HT-29 (cell line): ENCODE measurements at places on chromosomes 3 and 15.

DNA sequence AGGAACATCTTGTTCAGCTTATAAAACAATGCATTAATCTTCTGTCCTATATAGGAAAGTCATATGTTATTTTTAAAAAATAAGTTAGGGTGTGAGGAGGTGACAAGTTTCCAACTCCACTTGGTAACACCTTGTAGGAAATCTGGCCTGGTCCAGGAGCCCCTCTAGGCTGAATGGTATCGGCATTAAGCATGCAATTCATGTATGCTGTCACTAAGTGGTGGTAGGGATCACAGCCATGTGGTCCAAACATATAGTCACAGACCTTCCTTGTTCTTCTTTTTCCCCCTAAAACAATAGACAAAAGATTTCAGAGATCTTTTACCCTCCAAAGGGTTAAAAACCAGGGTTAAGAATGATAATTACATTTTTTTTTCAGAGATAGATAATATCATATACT, 4.2 kb upstream of the APBA2 start:
- DNase-seq = no peak

- DNase-seq = no peak
Measured at GRCh38 chr3:135238871-135239614, 444.0 kb downstream of the EPHB1 start.

GRCh38 chr3:52494886-52495495, at the start of gene STAB1:
STAB1 (plus strand) TSS chr3:52495338; CDS start chr3:52495414, 76 bp downstream.
- no peak for DNase-seq

DNA sequence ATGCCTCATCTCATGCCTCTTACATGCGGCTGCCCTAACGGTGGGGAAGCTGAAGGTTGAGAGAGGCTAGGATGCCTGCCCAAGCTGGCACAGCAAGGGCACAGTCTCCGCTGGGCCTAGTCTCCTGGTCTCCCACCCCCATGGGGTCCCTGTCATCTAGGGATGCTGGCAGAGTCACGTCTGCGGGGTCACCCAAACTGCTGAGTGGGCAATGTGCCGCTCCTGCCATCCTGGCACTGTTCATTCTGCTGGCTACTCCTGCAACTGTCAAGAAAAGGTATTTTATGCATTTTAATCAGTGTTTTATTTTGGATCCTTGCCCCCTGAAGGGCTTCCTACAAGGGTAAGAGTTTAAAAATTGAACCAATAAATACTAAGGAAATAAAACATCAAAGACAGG, 12.8 kb downstream of the LINGO1 start:
- DNase-seq = no peak

- DNase-seq = no peak
Measured at GRCh38 chr15:90581771-90582352, 52.1 kb downstream of the CRTC3 start.

DNA sequence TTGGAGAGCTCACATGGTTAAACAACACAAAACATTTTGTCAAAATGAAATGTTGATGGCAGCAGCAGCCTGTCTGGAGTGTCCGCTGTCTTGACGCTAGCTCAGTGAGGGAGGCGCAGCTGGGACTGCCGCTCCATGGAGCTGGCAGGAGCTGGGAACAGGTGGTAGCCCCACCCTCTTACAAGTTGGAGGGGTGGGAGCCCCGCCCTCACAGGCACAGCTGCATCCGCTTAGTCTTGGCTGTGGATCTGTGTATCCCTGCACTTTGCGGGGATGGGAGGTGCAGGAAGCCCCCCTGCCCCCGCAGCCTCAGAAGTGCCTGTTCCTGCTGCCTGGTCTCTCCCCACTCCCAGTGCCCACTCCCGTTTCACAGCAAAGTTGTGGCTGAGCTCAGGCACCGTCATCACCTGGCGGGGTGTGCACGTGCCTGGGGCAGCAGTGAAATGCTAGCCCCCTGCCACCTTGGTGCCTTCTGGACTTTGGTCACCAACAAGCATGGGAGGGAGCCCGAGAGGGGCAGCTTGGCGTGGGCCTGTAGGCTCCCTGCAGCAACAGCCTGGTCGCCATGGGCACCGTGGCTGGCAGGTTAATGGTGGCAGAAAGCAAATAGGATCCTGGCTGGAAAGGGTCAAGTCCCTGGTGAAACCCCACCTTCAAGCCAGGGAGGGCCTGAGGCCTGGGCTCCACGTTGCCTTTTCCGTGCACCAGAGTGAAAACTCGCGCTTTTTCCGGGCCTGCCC, 53.8 kb upstream of the CADM2 start:
- DNase-seq = no peak

DNA sequence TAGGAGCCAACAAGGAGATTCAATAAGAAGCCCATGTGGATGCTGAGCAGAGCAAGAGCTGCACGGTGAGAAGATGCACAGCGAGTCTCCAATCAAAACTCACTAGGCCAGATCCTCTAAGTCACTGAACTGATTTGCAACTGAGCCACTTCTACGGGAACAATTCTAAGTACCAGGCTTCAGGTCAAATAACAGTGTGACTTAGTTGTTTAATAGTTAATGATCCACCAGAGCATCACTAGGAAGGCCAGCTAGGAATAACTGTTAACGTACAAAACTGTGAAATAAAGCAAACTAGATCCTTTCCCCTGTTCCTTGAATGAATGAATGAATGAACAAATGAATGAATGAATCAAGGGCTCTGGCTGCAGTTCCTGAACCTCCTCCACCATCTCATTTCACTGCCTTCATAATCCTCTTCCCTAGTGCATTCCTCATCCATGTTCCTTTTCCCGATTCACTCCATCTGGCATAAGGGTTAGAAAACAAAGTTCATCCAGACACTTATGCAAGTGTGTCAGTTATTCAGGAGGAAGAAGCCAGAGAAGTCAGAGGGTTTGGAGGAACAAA, 59.7 kb downstream of the ATP8B4 start:
- DNase-seq = no peak

DNA sequence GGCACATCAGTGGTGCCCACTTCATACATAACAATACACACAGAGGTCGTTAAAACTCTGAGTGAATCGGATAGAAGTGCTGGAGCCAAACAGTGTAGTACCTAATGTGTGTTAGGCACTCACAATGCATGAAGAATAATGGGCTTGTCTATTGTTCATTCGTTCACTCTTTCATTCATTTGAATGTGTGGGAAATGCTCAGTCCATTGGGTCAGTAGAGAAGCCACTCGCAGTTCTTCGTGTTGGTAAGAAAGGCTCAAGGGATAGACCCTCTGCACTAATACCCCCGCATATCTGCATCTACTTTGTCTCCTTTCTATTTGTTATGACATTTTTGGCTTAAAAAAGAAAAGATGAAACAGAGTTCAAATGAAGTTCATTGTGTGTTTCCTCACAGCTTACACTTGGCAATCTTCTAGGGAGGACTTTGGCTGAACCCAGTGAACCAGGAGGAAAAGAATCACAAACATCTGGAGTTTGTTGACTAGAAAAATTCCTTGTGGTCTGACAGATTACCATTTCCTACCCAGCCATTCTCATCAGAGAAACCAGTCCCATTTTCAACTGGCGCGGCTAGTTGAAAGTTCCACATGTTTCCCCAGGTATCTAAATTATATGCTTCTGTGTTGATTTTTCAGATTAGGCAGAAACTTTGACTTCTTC, 32.8 kb upstream of the MFSD1 start:
- peak; percentile 82 for DNase-seq

DNA sequence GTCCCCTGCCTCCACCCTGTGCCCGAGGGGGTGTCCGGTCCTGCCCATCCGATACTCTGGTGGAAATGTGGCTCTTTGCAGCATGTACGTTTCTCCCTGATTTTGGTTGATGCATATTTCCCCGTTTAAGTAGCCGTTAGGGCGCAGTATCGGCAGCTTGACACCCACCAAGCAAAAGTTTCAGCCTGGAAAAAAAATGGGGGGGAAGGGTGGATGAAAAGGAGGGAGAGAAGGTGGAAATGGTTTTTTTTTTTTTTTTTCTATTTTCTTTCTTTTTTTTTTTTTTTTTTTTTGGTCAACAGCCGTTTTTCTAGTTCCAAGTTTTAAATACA, 1.3 kb downstream of the RAP2B start:
- peak; percentile 57 for DNase-seq

GRCh38 chr3:56753206-56753820, 48.4 kb downstream of the ARHGEF3 start:
- no peak for DNase-seq

DNA sequence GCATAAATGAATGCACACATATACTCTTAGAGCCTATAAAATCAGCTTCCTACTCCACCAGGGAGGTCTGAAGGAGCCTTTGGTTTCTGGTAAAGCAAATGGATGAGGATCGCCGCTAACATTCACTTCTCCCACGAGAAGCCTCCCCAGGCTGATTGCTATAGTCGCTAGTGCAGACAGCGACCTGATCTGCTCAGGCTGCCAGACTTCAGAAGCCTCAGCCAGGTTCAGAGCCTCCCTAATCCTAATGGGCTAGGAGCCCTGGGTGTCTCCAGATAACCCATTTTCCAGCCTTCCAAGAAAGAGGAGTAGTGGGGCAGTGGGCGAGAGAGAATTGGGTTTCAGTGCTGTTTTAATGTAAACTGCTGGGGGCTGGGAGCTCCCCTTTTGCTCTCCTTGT, 35.4 kb downstream of the TPM1 start:
- DNase-seq = no peak

GRCh38 chr3:188339410-188340295, 185.7 kb downstream of the LPP start:
- no peak for DNase-seq
